ENCODE measurements at places on chromosomes 2 and 18.

DNA sequence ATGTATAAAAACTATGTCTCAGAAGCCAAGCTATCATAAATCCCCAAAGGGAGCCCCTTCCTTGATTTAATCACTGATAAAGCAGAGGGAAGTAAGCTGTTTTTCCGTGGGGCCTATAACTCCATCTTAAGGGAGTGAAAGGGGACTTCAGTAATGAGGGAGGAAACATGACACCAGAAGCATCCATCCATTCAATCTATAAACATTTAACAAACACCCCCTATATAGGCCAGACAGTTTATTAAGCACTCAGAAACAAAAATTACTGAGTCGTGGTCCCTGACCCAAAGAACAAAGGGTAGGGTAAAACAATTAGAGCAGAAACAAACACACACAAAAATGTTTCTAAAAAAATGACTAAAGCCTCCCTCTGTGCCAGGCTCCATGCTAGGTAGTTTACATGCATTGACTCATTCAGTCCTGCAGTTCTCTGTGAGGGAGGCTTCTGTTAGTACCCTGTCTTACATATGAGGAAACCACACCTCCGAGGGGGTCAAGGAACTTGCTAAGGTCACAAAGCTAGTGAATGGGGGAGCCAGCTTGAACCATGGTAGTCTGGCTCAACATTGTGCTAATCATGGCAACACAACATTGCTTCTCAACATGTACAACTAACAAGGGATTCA lies 472.1 kb downstream of the CDH2 start:
- DNase-seq: no peak

DNA sequence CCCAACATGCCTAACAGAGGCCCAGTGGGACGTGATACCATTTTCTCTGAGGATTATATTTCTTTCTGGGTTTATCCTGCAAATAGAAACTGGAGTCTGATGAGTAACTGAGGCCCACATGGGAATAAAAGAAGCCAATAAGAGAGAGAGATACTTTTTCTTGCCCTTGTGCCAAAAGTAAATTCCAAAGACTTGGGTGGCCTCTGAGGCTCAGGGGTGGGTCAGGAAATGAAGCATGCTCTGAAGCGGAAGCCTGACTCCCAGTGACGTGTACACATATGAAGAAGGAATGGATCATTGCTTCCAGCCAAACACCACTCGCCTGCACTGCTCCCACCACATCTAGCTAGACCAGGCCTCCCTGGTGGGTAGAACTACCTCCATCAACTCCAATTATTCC lies 273.6 kb upstream of the NCKAP5 start:
- no peak for DNase-seq

DNA sequence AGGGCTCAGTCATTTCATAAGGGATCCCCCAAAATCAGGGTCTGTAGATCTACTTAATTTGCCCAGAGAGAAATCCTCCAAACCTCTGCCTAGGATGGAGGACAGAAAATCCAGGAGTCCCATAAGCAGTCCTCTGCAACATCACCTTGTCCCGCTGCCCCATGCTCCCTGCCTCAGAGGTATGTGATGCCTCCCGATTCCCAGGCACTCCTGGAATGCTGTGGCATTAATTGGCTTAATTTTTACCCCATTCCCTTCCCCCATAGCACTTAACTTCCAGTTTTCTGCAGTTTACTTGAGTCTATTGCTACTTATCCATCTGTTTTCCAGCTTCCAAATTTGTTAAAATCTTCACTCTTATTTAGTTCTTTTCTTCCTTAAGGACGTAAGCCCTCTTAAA lies 91.6 kb upstream of the TSPYL6 start:
- no peak for DNase-seq

- no peak for DNase-seq
Observed at GRCh38 chr18:47149457-47150028, 757 bp downstream of the HDHD2 start.

DNA sequence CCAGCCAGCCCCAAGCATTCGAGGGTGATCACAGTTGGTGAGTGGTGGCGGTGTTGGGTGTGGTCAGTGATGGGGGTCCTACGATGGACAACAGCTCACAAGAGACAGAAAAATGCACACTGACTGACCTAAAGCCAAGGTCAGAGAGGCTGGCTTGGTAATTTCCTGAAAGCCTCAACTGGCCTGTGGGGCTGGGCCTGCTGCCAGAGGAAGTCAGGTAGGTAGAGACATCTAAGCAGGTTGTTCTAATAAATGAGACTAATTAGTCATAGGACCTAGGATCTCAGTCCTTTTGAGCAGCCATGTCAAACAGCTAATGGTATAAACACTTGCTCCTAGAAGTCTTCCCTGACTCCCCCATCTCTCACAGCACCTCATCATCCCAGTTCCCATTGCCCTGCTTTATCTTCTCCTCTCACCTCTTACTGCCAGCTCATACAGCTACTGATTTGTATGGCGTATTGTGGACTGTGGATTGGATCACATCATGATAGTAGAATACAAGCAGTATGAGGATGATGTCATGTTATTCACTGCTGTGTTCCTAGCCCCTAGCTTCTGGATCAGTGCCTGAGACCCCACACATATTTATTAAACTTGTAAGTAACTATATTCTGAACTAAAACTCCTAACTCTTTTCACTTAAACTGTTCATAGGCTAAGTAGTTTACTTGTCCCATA lies 262.9 kb upstream of the KLHL29 start:
- DNase-seq: no peak

GRCh38 chr2:154189953-154190352 lies 318.2 kb downstream of the GALNT13 start:
- DNase-seq: no peak
